Stimulated activated CD4-positive, alpha-beta T cell treated with anti-CD3 and anti-CD28 coated beads, Interleukin-2, amount 100 ng/mL, for 48 hours (primary cell): ENCODE measurements at places on chromosomes 3 and 15.

- no peak for DNase-seq
Measured at GRCh38 chr3:124916837-124917409, 17.6 kb downstream of the MUC13 start.

DNA sequence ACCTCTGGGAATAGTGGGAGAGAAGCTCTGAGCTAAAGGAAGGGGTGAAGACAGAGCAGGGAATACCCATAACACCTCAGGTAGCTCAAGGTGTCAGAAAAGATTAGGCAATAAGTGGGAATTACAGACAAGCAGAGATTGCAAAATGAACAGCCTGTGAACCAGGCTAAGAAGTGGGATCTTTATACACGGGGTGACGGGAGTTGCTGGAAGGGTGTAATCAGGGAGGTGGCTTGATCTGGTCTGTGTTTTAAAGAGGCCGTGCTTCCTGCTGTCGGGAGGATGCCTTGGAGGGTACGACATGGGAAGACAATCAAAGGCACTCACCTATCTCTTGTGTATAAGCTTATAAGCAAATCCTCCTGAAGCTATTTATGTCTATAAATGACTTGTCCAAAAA lies 216.3 kb downstream of the CLSTN2 start:
- no peak for DNase-seq

GRCh38 chr3:153591561-153592245 lies 429.7 kb downstream of the RAP2B start:
- DNase-seq, result no peak

DNA sequence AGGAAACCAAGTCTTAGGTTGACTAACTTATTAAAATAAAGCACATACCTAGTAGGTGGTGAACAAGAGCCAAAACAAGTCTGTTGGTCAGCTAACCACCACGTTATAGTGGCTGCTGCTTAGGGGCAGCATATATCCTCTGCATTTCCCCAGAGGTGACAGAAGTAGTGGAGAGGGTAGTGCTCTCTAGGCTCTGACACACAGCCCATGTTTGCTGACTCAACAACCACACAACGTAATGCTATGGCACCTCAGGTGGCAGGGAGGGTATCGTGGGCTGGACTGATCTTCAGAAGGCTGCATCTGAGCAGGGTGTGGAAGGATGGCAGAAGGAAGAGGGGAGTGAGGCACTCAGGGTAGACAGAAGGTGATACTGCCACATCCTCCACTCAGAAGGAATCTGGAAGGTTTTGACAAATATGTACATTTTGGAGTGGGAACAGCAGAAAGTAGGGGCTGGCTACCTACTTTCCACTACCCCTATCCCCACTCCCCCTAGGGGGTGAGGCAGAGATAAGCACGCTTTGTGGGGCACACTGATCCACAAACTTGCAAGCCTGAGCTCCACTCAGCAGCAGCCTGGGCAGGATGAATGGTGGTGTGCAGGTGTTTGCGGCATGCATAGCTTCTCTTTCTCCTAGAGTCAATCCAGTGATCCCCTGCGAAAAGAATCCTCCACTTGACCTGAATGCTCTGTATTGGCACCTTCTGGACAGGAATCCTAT lies 178.1 kb downstream of the RORA start:
- DNase-seq, result no peak

DNA sequence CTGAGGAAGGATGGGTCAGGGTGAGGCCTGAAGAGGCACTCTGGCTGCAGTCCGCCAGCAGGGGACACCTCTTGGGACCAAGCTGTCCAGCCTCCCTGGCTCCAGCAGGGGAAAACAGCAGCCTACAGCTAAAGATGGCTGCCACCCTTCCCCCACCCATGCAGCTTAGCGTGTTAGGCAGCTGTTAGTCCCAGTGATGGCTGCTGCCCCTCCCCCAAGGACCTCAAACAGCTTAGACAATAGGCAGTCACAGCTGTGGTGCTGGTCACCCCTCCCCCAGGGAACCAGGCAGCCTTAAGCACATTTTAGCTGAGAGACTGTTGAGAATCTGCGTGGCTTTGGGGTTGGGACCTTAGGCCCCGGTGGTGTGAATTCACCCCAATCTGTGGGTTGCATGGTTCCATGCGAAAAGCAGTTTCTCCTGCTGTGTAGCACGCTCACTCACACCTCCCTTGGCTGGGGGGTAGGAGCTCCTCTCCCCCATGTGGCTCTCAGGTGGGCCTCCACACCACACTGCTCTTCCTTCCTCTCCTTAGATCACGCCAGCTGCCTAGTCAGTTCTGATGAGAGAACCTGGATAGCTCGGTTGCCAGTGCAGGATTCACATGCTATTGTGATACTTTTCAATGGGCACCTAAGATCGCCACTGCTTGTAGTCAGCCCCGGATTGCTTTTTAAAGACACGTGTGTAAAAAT lies 140.5 kb upstream of the CADPS start:
- no peak for DNase-seq

DNA sequence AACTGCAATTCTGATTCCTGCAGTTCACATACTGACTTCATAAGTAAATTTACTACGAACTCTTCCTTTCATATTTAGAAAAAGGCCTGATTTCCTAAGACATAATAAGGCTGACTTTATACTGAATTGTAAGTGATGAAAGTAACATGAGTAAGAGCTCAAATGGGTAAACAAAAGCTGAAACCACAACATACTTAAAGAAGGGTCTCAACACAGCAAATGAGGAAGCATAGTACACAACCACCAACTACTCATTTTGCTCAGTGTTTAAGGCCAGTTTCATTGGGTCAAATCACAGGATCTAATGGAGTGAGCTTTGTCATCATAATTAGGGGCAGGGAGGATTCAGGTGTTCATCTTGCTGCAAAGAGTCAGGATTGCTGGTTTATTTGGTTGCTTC lies 81.4 kb downstream of the SETD2 start:
- no peak for DNase-seq

DNA sequence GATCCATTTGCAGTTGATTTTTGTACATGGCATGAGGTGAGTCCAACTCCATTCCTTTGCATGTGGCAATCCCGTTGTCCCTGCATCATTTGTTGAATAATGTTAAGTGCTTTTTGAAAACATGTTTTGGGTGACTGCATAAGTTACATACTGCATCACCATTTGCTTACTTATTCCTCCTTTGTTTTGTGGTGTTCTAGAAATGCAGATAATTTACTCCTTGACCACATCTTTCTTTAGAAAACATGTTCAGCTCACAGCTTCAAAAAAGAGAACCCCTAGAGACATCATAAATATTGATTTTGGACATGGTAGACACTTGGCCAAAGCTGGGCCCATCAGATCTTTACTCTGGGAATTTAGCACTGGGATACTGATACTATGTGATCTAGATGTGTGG lies 135.3 kb upstream of the DAZL start:
- no peak for DNase-seq

DNA sequence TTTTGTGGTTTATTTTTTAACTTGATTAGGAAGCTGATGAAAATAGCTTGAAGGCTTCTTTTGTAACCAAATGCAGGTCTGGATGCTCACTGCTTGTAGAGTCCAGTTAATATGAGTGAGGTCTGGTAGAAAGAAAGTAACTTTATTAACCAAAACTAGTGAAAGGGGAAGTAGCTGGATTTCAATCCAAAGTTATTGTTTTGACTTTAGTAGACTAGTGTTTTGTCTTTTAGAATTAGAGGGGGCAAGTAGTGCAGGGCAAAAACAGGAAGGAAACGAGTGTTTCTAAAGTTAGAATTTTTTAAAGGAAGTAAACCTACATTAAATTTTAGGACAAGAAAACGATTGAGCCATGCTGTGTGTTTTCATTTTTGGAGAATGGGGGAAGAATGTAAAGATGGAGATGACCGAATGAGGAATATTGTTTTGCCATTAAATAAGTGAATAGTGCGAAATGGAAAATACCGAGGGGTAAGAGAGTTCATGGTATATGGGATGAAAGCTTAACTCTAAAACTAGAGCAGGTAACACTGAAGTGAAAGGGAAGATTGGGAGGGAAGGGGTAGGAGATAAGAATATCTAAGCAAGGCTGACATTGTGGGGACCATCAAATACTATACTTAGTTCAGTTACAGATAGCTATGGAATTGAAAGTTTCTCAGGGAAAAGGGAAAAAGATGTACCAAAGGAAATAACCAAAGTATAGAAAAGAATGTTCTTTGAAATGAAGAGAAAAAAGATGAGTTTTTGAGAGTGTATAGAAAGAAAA lies 40.0 kb downstream of the USP3 start:
- no peak for DNase-seq

- no peak for DNase-seq
Measured at GRCh38 chr15:74653426-74654102, 37.9 kb downstream of the CLK3 start.

DNA sequence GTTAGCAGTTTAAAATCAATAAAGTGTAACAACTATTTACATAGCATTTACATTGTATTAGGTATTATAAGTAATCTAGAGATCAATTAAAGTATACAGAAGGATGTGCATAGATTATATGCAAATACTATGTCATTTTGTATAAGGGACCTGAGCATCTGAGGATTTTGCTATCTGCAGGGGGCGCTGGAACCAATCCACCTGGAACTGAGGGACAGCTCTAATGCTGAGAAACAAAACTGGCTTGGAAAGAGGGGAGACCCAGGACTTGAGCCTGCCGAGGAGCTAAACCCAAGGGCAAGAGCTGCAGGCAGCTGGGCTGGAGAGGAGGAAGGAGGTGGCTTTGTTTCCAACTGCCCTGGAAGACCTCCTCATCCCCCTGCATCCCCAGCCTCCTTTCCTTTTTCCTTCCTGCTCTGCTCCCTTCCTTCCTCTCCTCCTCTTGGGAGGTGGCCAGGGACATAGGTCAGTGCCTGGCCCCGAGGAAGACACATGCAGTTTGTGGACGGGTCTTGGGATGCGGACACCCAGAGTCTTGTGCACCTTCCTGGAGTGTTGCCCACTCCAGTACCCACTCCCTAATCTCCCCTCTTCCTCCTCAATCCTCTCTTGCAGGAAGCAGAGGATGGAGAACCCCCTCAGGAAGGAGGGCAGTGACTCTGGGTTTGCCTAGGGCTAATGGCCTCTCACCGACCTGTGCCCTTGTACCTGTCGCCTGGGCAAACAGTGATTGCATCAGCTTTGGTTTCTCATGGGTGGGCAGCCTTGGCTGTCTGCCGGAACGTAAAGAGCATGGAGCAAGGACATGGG lies 825 bp upstream of the RTP3 start:
- peak; percentile 32 for DNase-seq

DNA sequence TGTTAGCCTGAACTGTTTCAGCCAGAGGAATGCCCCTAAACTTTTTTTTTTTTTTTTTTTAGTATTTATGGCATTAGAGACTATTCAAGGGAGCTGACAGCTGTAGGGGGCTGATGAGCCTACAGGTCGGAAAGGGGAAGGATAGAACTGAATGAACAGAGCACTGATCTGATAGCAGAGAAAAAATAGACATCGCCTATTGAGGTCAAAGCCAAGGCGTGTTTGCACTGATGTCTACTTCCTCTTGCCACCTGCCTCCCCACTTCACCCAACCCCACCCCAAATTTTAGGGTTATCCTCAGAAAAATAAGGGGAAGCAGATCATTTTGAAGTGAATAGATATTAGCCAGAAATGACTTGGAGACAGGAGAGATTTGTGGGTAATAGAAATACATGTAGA lies 3.0 kb upstream of the ZMAT3 start:
- no peak for DNase-seq

DNA sequence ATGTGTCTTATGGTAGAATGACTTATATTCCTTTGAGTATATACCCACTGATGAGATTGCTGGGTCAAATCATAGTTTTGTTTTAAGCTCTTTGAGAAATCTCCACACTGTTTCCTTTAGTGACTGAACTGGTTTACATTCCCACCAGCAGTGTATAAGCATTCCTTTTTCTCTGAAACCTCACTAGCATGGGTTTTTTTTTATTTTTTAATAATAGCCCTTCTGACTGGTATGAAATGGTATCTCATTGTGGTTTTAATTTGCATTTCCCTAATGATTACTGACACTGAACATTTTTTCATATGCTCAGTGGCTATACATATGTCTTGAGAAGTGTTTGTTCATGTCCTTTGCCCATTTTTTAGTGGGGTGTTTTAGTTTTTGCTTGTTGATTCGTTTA lies 494.3 kb downstream of the SQOR start:
- no peak for DNase-seq
